ENCODE measurements at places on chromosomes 1 and 21.

DNA sequence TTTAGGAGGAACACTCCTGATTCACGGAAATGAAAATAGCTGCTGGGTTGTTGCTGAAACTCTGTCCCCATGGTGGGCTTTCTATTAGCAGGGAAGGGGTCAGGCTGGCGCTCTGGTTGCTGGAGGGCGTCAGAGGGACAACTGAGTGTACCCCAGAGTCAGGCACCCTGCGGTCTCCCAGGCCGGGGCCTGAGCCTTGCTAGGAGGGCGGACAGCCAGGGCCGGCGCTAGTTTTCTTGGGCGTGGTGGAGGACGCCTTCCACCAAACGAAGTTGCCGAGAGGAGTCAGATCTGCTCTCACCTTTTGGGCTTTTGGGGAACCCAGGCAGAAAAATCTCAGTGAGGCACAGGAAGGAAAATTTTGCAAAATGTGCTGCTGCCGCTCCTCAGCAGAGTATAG, 54.8 kb downstream of the NGF start:
- DNase-seq, result no peak

DNA sequence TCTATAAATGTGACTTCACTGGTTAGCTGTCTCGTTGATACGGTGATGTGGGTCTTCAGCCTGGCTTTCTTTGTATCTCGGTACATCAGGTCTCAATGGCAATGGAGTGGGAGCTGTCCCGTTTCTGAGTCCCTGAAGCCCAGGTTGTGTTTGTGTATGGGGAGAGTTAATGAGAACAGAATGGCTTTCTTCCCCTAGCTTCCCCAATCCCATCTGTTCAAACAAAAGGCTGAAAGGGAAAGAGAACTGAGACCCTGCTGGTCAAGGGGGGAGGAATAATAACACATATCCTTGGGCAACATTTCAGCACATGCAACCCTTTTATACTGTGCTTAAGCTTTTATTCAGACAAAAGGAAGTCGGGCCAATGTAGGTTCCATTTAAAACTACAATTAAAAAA, 28.4 kb upstream of the CASQ2 start:
- no peak for DNase-seq

DNA sequence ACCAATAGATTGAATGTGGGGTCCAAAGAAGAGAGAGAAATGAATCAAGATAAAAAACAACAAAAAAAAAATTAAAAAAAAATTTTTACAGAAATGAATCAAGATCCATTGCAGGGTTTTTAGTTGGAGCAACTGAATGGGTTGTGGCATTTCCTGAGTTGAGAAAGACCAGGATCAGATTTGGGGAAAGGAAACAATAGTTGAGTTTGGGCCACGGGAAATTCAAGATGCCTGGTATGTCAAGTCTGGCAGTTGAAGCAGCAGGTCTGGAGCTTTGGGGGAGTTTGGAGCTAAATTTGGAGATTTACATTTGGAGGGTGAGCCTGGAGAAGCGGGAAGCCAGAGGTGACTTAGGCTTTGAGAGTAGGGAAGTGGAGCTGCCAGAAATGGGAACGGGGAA, 22.6 kb downstream of the ATP8B2 start:
- no peak for DNase-seq

- no peak for DNase-seq
Observed at GRCh38 chr1:197234581-197234980, 33.5 kb upstream of the CRB1 start.

GRCh38 chr1:245822996-245823395, 668.2 kb downstream of the KIF26B start:
- DNase-seq, result no peak

All from effector memory CD8-positive, alpha-beta T cell (primary cell).